ENCODE measurements at places on chromosomes 5 and 9.

GRCh38 chr5:76174101-76174500 lies 90.9 kb downstream of the SV2C start:
- DNase-seq, result no peak

DNA sequence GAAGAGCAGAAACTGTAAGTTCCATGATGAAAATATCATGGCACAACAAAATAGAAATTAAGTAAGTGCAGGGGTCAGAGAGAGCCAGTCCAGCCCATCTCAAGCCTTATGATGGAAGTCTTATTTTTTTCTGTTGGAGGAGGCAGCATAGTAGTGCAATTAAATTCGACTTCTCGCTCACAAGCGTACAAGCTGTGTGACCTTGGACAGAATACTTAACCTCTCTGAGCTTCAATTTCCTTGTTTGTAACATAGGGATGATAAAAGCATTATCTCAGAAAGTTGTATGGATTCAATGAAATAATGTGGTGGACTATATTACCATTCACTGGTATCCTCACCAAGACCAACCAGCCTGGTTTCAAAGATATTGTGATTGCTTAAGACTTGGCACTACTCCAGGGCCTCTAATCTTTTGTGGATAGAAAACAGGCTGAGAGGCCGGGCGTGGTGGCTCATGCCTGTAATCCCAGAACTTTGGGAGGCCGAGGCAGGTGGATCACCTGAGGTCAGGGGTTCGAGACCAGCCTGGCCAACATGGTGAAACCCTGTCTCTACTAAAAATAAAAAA lies 26.8 kb upstream of the MVB12B start:
- DNase-seq, result no peak

- DNase-seq, result no peak
These were observed 185.0 kb upstream of the PRLR start for GRCh38 chr5:35415309-35415708.

GRCh38 chr9:68780720-68781119 lies 75.7 kb downstream of the PIP5K1B start:
- DNase-seq, result no peak

DNA sequence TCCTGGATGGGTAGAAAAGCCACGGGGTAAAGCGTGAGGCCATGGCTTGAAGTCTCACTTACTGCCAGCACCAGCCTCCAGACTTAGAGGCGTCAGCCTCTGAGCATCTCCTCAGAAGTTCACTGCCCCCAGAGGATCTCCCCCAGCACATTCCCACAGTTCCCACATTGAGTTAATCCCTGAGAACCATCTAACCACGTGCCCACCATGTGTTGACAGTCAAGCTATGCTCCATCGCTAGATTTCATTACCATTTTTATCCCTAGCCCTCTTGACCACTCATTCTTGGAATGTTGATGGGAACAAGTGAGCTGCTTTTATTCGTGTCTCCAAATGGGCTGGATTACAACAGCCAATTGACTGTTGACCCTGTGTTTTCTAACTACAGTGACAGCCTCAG lies 283.3 kb upstream of the IRX1 start:
- no peak for DNase-seq

GRCh38 chr5:80368661-80369480 lies 39.0 kb upstream of the ZFYVE16 start:
- no peak for DNase-seq
